ENCODE measurements at places on chromosomes 6 and 20.
A peak's percentile ranks its signal among the peaks of the same experiment; 100 is the strongest.

DNA sequence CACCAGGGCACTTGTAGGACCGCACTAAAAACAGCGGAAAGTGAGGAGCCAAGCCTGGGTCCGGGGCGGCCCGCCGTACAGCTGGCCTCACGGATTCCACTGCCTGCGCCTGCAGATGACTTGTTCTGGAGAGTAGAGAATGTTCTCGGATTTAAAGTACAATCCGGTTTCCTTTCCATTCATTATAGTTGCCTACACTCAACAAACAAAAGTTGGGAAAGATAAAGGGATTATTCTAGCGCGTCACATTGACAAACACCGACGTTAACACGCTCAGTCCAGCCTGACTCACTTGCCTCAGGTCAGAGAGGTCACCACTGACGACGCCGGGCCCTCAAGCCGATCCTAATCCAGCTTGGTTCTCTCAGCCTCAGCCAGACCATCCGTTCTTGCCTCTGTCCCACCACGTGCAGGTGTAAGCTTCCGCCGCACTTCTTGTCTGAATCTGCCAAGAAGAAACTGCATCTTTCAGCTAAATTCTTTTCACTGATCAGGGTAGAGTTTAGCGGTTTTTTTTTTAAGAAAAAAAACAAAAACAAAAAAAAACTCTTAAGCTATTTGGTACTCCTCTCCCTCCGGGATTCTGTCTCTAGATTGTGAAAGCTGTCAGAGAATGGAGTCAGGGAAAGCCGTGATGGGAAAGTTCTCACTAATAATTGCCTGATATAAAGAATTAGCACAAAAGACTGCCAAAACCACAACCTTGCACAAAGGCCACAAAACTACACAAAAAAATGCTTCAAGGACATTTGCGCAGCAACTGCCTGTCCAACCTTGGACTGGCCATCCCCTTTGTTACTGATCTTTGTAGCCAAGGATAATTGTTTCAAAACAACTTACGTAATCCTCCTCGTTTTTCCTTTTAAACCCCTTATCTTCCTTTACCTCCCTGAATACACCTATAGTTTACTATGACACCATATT lies 1.1 kb upstream of the PHF10 start:
- peak; percentile 58 for DNase-seq

GRCh38 chr20:11721411-11721810 lies 196.3 kb upstream of the BTBD3 start:
- DNase-seq, result no peak

DNA sequence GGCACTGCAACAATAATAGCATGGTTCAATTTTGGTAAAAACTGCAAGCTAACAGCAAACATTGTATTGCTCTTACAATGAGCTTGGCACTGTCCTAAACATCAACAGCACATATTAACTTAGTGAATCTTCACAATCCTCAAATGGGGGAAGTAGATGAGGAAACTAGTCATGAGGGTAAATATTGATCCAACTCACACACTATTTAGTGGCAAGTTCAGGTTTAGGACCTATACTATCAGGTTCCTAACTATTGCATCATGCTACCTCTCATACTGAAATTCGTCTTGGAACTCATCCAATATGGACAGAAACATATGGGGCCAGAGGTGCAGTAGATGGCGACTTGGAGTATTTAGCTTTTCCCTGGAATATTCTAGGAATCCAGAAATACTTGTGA lies 34.2 kb downstream of the FKBP1C start:
- DNase-seq, result no peak

- DNase-seq, result no peak
These were observed 2.2 kb downstream of the CLDN20 start for GRCh38 chr6:155265843-155266535.

DNA sequence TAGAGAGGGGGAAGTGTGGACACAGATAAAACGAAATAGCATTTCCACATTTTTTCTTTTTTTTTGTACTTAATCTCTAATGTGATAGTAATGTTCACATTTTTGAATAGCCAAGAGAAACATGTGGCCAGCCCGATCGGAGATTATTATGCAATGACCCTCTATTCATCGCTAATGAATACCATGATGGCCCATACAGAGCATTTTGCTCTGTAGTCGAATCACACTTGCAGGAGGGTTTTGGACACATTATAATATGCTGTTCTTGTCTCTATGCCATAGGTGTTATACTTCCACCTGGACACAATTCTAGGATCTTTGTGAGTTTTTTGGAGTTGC lies 60.1 kb downstream of the MTHFD1L start:
- DNase-seq, result no peak

DNA sequence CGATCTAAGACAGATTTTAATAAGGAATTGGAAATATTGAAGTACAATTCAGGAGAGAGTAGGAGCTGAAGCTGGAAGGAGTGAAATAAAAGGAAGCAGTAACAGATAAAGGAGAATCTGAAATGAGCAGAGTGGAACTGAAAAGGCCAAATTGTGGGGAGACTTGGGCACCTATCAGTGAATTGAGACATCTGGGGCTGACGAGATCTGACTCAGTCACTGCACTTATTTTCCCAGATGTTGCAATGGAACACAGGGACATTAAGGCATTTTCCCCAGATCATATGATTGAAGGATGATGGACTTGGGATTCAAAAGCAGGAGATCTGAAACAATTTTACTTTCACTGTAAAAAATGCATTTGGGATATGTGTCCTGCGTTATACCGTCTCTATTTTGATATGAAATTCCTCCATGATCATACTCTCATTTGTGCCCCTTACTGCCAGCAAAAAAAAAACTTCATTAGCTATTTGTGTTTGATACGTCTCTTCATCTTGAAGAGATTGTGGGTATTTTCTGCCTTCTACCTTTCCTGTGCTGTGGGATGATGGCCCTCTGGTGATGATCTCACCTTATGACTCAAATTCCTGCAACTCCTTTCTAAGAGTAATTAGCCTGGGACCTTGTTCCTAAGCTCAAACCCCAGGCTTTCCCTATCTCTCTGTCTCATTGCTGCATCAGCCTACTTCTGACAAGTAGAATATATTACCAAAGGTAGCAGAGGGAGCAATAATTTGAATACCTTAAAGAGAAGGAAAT lies 278.5 kb upstream of the MAN1A1 start:
- DNase-seq, result no peak

- no peak for DNase-seq
These were observed at the start of gene ZC3H12D for GRCh38 chr6:149484733-149485700. Gene ZC3H12D, minus strand, starts transcription at chr6:149485014. Its CDS starts 10,471 bp downstream, at chr6:149474543.

DNA sequence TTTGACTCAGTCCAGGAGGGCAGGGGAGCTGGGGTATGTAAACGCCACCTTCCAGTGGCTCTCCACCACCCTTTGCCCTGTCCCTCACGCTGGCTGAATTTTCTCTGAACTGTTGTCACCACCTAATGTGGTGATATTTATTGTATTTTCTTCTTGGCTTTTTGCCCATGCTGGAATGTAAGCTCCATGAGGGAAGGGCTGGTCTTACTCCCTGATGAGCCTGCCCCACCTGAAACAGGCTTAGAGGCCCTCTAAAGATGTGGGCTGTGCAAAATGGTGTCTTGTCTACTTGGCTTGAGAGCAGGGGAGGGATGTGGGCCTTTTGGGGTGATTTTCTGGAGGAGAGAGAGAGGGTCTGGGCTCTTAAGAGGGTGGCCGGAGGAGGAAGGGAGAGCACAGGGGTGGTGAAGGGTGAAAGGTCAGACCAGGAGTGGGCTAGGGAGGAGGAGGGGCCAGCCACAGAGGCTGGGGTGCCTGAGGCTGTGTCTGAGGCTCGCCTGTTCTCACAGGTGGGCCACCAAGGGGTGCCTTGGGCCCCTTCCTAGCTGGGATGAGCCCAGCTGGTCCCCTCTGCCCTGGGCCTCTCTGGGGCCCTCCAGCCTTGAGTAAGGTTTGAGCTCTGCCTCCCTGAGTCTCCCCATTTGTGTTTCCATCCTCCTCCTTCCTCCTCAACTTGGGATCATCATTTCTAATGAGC lies 37.3 kb downstream of the SPDEF start:
- no peak for DNase-seq

DNA sequence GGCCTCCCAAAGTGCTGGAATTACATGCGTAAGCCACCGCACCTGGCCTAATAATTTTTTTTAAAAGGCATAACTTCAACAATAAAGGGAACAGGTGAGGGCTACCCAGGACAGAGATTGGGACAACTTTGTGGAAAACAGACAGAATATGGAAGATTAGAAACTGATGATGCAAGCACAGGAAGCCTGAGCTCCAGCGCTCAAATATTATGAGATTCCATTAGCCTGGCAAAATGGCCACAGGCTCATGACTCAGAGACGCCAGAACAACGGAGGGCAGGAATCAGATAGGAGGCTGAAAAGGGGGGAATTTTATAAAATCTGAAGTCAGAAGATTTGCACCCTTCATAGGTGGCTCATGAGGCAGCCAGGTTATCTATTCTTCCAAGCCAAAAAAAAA lies 103.1 kb upstream of the MRPS10 start:
- no peak for DNase-seq

DNA sequence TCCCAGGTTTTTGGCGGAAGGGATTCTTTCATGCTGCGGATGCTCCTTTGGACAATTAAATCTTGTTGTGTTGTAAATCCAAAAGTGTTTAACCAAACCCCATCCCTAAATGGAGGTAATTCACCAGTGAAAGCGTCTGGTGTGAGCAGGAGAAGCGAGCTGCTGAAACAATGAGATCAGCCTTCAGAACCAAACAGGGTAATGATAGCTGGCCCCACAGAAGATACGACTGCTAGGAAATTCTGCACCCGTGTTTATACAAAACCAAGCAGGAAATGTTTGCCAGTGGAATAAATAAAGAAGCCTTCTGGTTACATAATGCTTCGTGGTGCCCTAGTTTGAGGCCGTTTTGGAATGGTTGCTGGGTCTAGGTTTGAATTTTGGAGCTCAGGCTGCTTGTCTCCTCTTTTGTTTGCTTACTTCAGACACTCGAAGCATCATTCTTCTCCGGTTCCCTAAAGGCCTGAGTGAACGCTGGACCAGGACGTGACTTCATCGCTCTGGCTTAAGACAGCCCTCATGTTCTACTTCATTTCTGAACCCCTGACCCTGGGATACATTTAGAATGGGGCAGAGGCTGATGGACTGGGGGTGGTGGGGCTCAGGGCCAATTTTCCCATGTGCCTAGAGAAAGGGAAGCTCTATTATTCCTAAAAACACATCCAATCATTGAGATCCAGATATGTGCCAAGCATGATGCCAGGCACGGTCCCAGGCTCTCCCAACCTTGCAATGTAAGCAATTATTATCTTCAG lies 61.6 kb upstream of the JAG1 start:
- no peak for DNase-seq

GRCh38 chr6:29710281-29710941 lies 12.8 kb upstream of the HLA-F start:
- no peak for DNase-seq

DNA sequence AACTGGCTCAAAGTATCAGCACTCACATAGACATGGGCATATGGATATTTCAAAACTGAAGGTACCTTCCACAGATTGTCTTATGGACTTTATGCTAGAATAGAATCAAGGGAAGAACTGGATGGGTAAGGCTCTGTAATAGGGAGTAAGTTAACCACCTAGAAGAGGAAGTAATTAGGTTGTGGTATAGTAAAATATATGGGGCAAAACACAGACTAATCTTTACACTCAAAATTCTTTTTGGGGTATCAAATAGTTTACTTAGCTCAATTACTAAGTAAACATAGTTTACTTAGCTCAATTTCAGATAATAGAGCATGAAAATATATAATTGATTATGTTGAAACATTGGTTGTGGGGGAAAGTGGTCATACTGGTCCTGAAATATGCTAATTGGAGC lies 94.2 kb upstream of the ATXN1 start:
- no peak for DNase-seq

DNA sequence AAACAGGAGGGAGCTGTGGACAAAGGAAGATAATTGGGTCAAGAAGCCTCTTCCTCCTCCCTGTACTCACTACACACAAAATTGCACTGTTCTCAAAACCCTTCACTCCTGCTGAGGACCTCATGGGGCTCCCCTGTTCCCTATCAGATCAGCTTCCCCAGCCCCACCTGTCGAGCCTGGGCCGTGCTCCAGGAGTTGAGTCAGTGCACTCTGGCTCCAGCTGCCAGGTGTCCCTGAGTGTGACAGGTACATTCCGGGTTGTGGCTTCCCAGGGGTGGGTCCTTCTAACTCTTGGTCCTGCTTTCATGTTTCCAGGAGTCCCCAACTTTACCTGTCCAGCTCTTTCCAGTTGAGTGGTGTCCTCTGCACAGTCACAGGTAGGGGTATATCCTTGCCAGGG lies 8.4 kb downstream of the RAB5IF start:
- no peak for DNase-seq

DNA sequence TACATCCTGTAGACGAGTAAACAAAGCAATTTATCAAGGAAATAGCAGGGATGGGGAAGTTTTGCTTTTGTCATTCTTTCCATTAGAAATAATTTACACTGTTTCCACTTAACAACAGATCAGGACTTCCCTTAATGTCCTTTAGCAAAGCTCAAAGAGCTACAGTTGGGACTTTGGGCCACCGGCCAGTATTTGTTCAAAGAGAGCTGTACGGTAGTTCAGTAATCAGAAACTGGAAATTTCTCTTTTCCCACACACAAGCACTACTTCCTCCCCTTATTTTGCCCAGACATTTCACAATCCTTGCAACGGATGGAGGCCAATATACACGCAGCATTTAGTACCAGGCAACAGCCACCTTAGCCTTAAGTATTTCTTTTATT lies 12.1 kb upstream of the HINT3 start:
- no peak for DNase-seq

DNA sequence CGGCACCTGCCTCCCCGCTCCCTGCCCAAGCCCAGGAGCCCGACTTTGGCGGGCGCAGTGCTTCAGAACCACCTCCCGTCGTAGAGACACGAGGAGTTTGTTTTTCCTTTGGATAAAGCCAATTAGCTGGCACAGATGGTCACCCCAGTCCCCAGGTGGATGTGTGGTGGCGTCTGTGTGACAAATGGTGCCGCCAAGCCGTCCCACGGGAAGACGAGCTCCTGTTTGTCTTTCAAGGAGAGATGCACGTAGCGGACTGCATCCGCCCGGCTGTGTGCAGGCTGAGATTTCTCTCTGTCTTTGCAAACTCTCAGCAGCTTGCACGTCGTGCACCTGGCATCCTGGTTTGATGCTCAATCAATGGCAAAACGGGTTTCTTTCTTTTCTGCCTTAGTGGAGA lies 16.1 kb upstream of the MRGBP start:
- no peak for DNase-seq

DNA sequence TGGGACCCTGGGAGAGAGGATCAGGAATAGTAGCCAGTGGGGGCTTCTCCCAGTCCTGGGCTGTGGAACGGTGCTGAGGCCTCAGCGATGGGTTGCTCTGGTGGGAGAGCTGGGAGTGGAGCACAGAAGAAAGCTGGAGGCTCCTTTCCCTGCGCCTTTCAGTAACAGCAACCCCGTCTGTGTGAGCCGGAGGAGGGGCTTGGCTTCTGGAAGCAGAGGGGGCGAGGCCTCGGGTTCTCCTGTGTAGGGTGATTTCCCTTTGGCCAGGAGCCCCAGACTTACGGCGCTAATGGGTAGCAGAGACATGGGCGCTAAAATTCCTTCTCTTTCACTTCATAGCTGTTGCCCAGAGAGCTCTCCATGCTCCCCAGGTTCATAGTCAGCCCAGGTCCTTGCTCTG lies 55.0 kb downstream of the DAAM2 start:
- DNase-seq, result no peak

GRCh38 chr6:41050536-41050935 lies 2.5 kb upstream of the APOBEC2 start:
- DNase-seq, result no peak

All from KG1 (cell line).